ENCODE measurements at places on chromosomes 3 and 15.

- DNase-seq, result no peak
- no peaks in the 10 kb centered on the region for H3K36me3 ChIP-seq
- peaks cover 5% of the 10 kb centered on the region for H3K27me3 ChIP-seq
- H3K4me1 ChIP-seq, result no peaks in the 10 kb centered on the region
These were observed 29.7 kb downstream of the EPHB1 start for GRCh38 chr3:134824791-134825190.

DNA sequence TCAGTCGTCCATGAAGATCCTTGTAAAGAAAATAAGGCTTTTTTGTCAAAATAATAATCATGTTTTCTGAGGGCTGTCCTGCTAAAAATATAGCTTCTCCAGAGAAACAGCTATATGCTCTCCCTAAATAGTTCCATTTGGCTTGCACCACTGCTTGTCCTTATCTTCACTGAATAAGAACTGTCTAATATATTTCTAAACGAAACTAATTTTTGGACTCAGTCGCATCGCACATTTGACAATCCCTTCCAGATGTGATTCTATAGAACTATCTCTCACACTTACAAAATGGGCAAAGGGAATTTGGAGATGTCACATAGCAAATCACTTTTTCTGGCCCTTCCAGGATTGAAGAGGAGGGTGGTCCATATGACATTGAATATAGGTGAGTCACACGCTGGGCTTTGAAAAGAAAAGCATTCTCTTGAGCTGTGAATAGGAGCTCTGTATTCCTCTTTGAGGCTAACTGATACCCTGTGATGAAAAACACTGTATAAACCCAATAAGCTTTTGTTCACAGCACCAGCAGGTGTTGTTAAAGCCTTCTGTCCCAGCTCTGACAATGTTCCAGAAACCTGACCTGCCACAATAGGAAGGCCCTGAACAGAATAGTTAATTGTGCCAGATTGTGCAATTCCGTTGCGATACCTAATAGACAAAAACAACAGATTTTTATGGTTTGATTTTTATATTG lies 1144.2 kb downstream of the ROBO2 start:
- no peak overlapping the region for H3K4me3 ChIP-seq
- no peaks in the 10 kb centered on the region for H3K36me3 ChIP-seq
- no peaks in the 10 kb centered on the region for H3K27me3 ChIP-seq
- no peaks in the 10 kb centered on the region for H3K4me1 ChIP-seq
- no peak for DNase-seq

DNA sequence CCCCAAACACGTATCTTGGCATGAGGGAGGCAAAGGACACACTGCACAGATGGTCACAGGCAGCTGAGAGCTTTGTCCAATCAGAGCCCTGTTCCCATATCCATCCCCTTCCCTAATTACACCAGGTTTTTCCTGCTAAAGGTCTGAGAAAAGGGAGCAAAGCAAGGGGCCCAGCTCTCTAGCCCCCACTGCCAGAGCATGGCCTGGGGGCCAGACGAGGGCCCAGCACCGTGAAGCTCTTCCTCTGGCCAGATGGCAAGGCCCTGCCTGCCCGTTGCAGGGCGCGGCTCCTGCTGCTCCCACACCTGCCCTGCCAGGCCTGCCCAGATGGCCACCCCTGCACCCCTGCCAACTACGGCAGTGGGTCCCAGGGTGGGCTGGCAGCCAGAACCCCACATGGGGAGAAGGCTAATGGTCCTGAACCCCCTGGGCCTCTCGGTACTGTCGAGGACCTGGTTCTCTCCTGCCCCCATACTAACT lies 3.2 kb downstream of the SHF start:
- DNase-seq, result no peak
- peaks cover 12% of the 10 kb centered on the region for H3K36me3 ChIP-seq
- H3K27me3 ChIP-seq, result no peaks in the 10 kb centered on the region
- H3K4me1 ChIP-seq, result peaks cover 47% of the 10 kb centered on the region
- no peak overlapping the region for H3K4me3 ChIP-seq

DNA sequence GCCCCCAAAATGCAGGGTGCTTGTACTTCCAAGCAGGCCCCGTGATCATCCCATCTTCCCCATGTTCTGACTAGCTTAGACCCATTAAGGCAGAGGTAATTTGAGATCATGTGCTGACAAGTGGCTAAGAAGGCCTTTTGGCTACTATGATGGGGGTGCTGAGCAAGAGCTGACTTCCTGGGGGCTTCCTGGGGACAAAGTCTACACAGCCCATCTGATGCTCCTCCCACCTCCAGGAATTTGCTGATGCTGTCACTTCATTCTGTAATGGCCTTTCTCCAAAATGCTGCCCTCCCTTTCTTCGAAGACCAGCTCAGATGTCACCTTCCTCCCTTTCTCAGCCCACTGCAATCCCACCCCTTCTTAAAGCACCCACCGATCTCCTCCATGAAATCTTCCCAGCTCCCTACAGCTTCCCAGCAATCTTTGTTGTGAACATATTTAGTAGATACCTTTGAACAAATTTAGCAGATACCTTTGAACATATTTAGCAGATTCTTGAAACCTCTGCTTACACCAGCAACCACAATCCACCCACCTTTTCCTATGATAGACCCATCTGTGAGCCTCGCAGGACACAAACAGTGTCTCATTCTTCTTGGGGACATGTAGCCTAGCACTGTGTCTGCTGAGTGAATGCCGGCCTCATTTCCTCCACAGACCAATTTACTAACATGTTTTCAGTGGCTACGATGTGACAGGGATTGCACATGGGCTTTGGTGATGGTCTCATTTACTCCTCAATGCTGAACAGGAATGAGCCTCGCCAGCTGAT lies 223.3 kb downstream of the EPHB1 start:
- H3K36me3 ChIP-seq, result no peaks in the 10 kb centered on the region
- H3K27me3 ChIP-seq, result peaks cover under 1% of the 10 kb centered on the region
- H3K4me1 ChIP-seq, result no peaks in the 10 kb centered on the region
- no peak for DNase-seq
- H3K4me3 ChIP-seq, result no peak overlapping the region

GRCh38 chr15:83462026-83462425 lies 14.9 kb downstream of the SH3GL3 start:
- peaks cover 22% of the 10 kb centered on the region for H3K27me3 ChIP-seq
- H3K4me1 ChIP-seq, result no peaks in the 10 kb centered on the region
- no peak overlapping the region for H3K27ac ChIP-seq
- H3K36me3 ChIP-seq, result no peaks in the 10 kb centered on the region
- H3K4me3 ChIP-seq, result no peak overlapping the region

GRCh38 chr15:57079931-57080620 lies 161.6 kb downstream of the TCF12 start:
- H3K36me3 ChIP-seq, result no peaks in the 10 kb centered on the region
- no peaks in the 10 kb centered on the region for H3K27me3 ChIP-seq
- H3K4me3 ChIP-seq, result no peak overlapping the region
- peaks cover 26% of the 10 kb centered on the region for H3K4me1 ChIP-seq
- DNase-seq, result no peak
- H3K27ac ChIP-seq, result no peak overlapping the region

DNA sequence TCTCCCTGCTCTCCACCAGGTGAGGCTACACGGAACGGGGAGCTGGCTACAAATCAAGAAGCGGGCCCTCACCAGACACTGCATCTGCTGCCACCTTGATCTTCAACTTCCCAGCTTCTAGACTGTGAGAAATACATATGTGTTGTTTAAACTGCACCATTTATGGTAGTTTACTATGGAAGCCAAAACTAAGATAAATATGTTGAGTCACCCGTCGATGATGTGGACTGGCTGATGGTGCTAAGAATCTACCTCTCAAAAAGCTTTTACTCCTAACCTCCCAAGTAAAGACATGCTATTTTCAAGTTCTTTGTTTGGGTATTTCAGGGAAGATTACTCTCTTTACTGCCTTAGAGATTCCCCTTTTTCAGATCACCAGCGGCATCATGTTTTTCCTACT lies 110.9 kb downstream of the VGLL3 start:
- no peak for DNase-seq
- no peaks in the 10 kb centered on the region for H3K27me3 ChIP-seq
- H3K4me1 ChIP-seq, result no peaks in the 10 kb centered on the region
- H3K27ac ChIP-seq, result no peak overlapping the region

DNA sequence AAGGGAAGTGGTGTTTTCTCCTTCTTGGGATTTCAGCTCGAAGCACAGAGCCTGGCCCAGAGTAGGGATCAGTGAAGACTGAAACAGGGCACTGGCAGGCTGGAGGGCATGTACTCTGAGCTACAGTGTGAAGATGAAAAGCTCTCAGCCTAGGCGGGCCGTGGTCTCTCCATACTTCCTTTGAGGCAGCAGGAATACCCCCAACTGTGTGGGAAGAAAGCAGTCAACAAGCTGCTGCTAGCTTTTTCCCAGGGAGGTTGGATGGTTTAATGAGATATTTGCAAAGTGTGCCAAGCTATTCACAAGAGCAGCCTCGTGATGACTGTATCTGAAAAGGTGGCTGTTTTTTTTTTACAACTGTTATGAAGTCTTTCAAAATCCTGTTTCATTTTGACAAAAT lies 47.2 kb downstream of the NMNAT3 start:
- H3K4me3 ChIP-seq, result no peak overlapping the region
- peaks cover 3% of the 10 kb centered on the region for H3K36me3 ChIP-seq
- H3K4me1 ChIP-seq, result no peaks in the 10 kb centered on the region

- H3K27me3 ChIP-seq, result no peaks in the 10 kb centered on the region
- peaks cover 62% of the 10 kb centered on the region for H3K4me1 ChIP-seq
- no peak overlapping the region for H3K4me3 ChIP-seq
These were observed 11.8 kb downstream of the TOP2B start for GRCh38 chr3:25652921-25653320.

GRCh38 chr3:14216257-14217048 lies 37.8 kb downstream of the LSM3 start:
- no peaks in the 10 kb centered on the region for H3K4me1 ChIP-seq
- no peak overlapping the region for H3K27ac ChIP-seq
- no peaks in the 10 kb centered on the region for H3K36me3 ChIP-seq
- DNase-seq, result no peak

GRCh38 chr3:18389108-18389733 lies 35.9 kb downstream of the SATB1 start:
- no peaks in the 10 kb centered on the region for H3K27me3 ChIP-seq
- no peaks in the 10 kb centered on the region for H3K4me1 ChIP-seq

GRCh38 chr3:153162513-153163392 lies 727 bp downstream of the RAP2B start:
- H3K4me1 ChIP-seq, result peaks cover 21% of the 10 kb centered on the region
- peaks cover 38% of the 10 kb centered on the region for H3K36me3 ChIP-seq
- peak; percentile 38 for DNase-seq

DNA sequence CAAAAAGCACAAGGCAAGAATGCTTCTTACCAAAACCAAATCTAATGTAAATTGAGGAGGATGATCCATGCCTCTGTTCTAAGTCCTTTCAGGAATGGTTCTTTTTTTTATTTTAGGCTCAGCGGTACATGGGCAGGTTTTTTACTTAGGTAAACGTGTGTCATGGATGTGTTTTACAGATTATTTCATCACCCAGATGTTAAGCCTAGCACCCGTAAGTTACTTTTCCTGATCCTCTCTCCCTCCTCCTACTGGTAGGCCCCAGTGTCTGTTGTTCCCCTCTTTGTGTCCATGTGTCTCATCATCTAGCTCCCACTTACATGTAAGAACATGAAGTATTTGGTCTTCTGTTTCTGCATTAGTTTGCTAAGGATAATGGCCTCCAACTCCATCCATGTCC lies 289.2 kb upstream of the THBS1 start:
- no peaks in the 10 kb centered on the region for H3K4me1 ChIP-seq
- peaks cover 13% of the 10 kb centered on the region for H3K27me3 ChIP-seq
- no peaks in the 10 kb centered on the region for H3K36me3 ChIP-seq
- no peak overlapping the region for H3K4me3 ChIP-seq
- no peak overlapping the region for H3K27ac ChIP-seq

DNA sequence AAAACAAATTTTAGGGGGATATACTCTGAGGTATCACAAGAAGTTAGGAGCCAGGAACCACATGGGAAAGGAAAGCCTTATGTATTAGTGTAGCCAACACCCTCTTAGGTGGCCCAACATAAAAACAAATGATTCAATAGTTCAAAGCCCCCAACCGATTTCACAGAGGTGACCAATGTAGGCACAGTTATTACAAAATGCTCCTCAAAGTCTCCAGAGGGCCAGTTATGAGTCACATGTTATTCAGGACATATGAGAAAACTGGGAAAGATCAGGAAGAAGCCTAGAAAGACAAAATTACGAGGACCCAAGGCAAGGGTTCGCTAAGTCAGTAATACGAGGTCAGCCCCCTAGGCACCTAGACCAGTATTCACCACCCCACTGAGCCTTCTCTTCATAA lies 29.9 kb upstream of the FBN1 start:
- H3K27ac ChIP-seq, result no peak overlapping the region
- H3K27me3 ChIP-seq, result no peaks in the 10 kb centered on the region
- H3K4me1 ChIP-seq, result no peaks in the 10 kb centered on the region
- H3K36me3 ChIP-seq, result peaks cover 3% of the 10 kb centered on the region

GRCh38 chr3:109897734-109898133 lies 560.4 kb upstream of the DPPA4 start:
- H3K27ac ChIP-seq, result no peak overlapping the region
- no peaks in the 10 kb centered on the region for H3K36me3 ChIP-seq
- H3K27me3 ChIP-seq, result no peaks in the 10 kb centered on the region
- no peak for DNase-seq

DNA sequence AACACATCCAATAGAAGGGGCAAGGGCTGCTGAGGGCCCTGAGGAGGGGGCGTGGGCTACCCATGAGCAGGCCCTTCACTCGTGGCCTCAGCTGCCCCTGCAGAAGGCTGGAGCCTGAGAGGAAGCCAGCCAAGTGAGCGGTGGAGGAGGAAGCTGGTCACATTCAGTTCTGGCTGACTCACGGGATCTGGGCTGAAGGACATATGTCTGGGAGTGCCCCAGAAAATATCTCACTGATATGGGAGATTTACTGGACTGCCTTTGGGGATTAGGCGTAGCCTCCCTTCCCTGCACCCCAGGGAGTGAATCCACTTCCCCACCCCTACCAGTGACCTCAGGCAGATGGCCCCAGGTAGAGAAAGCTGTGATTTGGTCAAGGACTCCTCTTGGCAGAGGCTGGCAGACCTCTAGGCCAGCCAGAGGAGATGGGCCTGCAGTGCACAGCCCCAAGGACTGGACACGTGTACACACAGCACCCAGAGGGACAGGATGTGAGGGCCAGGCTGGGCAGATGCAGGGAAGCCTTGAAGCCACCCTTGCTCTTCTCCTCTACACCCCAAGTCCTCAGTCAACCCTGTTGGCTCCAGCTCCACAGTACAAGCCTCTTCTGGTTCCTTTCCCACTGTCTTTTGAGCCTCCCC lies 14.2 kb upstream of the ANKDD1A start:
- peaks cover 11% of the 10 kb centered on the region for H3K36me3 ChIP-seq
- no peak overlapping the region for H3K4me3 ChIP-seq
- no peak for DNase-seq
- peak overlapping the region; percentile 100 for H3K27ac ChIP-seq
- peaks cover 49% of the 10 kb centered on the region for H3K4me1 ChIP-seq

Measured in stimulated activated naive B cell treated with anti-CD40 and anti-IgM and Interleukin-4, amounts not matched to agents 10 μg/mL and 1 μg/mL and 100 μg/mL, for 72 hours (primary cell).